Left ventricle myocardium superior (tissue), 1 donor: ENCODE measurements at places on chromosomes 7 and 10. TPM values are rescaled to one million over a fixed set of nuclear protein-coding genes. Genes with fewer than 3 reads are reported as not detected.

TBC1D12 gene
- 4.8 TPM for total RNA-seq

PNLIP gene
- total RNA-seq, result not detected

MUC12 gene
- total RNA-seq, result not detected

TFR2 gene
- total RNA-seq, result not detected

IDI2 gene
- not detected for total RNA-seq

NRP1 gene
- 175 TPM for total RNA-seq

DNA sequence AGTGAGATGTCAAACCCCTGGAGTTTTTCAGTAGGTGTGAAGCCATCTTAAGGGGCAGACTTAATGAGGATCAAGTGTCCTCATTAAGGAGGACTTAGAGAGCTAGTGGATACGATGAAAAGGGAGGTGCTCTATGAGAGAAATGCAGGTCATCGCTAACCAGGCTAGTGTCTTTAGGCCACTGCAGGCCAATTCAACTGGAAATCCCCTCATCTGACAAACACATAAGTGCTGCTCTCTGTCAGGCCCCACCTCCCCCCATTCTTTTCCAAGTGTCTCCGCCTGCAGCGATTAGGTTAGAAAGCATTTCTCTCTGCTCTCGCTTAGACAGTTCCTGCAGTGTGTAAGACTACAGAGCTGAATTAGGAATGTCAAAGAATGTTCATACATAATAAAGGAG, 33.7 kb downstream of the RBM28 start:
- no peak for DNase-seq

DNA sequence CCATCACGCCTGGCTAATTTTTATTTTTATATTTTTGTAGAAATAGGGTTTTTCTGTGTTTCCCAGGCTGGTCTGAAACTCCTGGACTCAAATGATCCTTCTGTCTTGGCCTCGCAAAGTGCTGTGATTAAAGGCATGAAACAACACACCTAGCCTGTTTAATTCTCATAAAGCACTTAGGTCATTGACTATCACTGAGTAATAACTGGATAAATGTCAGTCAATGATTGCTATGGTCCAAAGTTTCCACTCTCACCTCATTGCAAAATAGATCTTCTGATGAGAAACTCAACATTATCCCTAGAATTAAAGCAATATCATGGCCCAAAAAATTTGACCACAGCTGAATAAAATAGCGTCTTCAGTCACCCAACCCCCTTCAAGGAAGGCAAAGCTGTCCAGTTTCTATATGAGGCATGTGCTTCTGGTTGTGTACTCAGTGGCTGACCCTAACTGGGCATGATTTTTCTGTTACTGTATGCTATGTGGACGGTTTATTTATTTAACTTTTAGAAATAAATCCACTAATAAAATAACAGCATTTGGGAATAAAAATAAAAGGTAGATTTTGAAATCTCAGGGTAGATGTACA, 86.5 kb upstream of the LRRN3 start:
- DNase-seq, result no peak

DNA sequence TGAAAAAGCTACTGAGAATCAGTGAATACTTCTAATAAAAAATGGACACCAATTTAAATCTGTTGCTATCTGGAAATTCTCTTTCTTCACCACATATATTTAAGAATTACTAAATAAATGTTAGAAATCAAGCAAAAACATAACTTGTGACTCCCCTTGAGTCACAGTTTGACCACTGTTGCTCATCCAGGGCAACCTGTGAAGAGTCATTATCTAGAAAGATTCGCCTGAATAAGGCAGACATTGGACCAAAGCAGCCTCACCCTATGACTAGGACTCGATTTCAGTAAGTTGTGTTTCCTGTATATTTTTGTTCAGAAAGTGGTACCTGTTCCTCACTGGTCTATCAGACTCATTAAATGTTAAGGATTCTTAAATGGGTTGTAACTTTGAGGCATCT, 572.4 kb downstream of the ATRNL1 start:
- no peak for DNase-seq

- no peak for DNase-seq
Measured at GRCh38 chr10:88181902-88182600, 318.6 kb downstream of the PTEN start.

DNA sequence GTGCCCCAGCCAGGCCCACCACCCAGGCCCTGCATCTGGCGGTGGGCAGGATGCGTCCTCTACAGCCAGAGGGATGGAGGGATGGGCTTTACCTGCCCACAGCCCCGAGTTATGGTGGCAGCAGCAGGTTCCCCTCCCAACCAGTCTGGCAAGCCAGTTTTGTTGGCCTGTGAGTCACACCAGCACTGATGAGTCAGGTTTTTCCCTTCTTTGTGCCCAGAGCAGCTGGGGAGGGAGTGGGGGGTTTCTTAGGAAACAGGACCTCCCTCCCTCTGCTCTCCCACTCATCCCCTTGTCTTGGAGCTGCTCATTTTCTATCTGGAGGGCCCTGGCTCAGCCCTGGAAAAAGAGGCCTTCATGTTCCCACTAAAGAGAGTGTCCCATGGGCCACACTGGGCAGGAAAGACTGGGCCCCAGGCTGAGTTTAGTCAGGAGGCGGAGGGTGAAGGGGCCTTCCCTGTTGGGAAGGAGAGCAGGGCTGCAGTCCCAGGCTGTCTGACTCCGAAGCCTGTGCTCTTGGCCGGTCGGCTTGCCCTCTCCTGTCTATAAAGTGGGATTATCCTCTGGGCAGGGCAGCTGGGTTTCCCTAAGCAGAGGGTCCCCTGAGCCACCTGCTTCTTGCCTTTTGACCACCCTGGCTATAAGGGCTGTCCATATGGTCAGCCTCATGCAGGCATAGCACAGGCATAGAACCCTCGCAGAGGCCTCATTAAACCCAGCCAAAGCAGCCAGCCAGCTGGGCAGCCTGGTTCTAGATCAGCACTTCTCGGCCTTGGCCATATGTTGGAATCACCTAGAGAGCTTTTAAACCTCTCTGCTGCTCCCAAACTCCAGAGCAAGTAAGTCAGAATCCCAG, 30.2 kb upstream of the ANKRD2 start:
- DNase-seq, result peak; percentile 70

- DNase-seq, result no peak
Measured at GRCh38 chr7:154759989-154760388, 242.9 kb downstream of the PAXIP1 start.

- DNase-seq, result no peak
Measured at GRCh38 chr10:12602521-12602920, 253.2 kb downstream of the CAMK1D start.
